Smooth muscle cell of the brain vasculature (primary cell): ENCODE measurements at places on chromosomes 7 and 10.
A peak's percentile ranks its signal among the peaks of the same experiment; 100 is the strongest.

DNA sequence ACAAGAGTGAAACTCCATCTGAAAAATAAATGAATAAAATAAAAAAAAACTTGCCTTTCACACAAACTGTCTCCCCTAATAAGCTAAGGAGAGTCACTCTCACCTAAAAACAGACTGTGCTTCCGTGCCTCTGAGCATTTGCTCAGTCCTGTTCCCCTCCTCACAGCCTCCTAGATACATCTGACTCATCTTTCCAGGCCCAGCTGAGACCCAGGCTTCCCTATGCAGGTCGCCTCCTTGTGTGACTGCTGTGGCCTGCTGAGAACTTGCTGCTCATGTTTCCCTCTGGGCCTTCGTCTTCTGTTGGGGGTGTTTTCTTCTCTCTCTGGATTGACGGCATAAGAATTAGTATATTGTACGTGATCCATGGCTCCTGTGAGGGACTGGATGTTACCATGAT is 777.7 kb downstream of the LRMDA start:
- DNase-seq = peak; percentile 20

- DNase-seq = no peak
These were observed 133.7 kb upstream of the CTBP2 start for GRCh38 chr10:125294109-125294508.

DNA sequence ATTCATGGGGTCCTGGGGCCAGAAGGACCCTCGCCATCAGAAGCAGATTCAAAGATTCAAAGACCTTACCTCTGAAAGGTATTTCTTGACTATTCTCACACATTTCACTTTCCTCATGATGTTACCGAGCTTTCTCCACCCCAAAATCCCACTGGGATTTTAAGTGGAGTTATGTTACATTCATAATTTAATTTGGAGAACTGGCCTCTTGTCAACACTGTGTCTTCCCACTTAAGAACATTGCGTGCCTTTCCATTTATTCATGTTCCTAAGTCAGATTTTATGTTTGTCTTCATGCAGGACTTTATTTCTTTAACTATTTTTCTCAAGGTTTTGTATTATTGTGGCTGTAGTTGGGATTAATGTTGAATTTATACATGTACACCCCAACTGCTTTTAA is 123.5 kb upstream of the BMPER start:
- no peak for DNase-seq

- no peak for DNase-seq
These were observed 974.5 kb downstream of the LRMDA start for GRCh38 chr10:76405922-76406321.

DNA sequence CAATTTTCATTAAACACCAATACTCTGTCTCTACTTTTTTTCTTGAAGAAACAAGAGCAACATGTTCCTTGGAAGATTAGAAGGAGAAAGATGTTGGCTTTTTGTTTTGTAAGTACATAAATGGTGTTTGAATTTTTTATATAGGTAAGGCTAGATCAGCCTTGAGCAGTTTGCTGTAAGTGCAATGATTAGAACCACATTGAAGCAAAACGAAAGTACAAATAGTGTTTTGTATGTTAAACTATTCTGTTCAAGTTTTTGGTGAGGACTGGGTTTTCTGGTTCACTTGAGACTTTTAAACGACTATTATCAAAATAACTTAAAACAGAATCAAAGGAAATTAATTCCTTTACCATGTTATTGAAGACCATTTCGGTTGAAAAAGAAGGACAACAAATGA is 162.9 kb upstream of the NRP1 start:
- no peak for DNase-seq

DNA sequence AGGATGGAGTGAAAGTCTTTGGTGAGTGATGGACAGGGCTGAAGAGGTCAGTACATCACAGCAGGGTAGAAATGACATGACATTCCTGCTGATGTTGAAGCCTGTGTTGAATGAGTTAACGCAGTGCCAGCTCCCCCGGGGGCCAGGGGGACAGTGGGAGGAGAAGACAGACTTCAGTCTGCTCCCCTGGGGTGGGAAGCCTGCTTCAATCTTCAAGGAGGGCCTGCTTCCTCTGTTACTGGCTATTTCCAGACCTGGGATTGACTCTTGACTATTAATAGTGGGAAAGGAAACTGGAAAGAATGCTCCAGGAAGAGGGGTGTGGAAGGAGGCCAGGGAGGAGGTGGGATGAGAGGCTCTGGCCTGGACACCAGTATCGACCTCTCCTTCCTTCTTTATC is 27.2 kb downstream of the PODXL start:
- no peak for DNase-seq

DNA sequence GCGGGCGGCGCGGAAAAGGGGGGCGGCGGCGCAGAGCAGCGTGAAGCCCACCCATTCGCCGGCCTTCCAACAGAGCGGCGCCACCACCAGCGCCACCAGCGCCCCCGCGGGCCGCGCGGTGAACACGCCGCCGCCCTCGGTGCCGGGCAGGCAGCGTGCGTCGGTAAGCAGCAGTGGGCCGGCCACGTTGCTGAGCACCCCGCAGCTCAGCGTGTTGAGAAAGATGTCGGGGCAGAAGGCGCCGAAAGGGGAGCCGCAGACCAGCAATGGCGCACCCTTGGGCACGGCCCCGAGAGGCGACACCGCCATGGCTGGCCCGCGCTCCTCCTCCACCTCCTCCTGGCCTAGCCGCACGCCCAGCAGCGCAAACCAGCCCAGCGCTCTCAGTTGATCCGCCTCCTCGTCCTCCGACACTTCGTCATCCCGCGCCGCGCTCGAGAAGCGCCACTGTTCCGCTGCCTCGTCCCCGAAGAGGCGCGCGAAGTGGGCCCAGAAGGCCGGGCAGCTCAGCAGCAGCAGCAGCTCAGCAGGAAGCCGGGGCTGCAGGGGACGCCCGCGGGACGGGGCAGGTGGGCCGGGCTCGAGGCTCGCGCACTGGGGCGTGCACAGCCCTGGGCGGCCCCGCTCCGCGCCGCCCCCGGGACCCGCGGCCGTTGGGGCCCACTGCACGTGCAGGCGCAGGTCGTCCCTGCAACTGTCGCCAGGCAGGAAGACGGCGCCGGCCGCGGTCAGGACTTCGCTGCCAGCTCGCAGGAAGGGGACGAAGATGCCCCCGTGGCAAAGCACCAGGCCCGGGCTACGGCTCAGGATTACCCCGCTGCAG is 623 bp downstream of the TYSND1 start:
- no peak for DNase-seq

DNA sequence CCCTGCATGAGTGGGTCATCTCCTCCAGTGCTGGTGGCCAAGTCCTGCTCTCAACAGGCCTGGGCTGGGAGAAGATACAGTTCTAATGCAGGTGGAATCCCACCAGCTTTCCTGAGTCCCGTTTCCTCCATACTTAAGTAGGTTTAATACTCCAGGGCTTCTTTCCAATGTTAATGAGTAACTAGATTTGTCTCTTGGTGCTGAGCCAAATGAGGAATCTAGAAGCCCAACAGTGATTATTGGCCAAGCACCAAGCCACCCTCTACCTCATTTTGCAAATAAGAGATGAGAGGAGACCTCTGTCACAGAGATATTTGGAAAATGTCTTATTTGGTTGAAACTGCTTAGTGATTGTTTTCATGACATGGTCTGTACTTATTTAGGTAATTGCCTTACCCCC is 37.1 kb downstream of the STARD3NL start:
- DNase-seq = no peak

DNA sequence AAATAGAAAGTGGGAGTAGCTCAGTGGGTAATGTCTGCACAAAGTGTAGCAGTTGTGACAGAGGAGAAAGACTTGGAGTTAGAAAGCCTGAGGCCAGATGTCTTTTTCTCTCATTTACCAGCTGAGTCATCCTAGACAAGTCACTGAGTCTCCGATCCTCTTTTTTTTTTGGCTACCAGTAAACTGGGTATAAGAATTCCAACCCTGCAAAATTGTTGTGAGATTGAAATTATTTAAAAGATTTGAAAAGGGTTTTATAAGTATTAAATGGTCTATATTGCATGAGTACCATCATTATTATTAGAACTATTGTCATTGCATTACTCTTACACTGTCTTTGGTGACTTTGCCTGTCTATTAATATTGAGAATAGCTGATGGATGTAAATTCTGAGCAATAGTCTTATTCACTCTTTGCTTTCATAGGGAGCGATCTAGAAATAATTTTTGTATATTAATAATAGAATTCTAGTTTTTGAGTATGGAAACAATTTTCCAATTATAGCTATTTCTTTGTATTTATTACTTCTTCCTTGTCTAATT is 74.0 kb downstream of the ARID5B start:
- DNase-seq = no peak

DNA sequence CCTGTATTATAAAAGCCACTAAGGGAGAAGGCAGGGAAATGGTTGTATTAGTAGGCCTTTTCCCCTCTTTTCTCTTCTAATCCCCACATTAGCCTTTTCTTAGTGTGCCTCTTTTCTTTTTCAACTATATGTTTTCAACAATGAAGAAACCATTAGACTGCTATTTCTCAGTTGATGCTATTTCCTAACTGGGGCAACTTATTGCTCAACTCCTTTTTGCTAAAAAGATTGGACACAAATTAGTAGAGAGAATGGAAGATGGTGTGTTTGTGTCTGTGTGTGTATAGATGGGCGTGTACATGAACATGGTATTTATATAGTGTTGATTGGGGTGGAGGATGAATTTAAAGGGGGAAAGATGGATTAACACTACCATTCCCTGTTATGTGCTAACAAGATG is 28.4 kb downstream of the TBC1D12 start:
- no peak for DNase-seq

- DNase-seq = no peak
These were observed 260.5 kb upstream of the KLF14 start for GRCh38 chr7:130994378-130995115.

DNA sequence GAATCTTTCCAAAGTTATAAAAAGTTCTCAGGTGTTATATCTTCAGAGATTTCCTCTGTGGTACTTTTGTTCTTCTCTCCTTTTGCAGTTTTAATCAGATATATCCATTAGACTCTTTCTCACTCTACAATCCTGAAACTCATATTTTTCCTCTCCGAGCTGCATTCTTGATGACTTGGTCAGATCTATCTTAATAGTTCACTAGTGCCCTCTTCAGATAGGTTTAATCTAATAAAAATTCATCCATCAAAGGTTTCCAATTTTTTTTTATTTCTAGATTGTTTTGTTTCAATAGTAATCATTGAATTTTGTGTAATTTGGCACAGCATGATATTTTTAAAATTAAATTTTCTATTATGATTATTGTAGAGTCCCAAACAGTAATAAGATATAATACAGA is 21.8 kb upstream of the DGKB start:
- DNase-seq = peak; percentile 4

- DNase-seq = no peak
These were observed 27.4 kb downstream of the FAM241B start for GRCh38 chr10:69657430-69657829.

DNA sequence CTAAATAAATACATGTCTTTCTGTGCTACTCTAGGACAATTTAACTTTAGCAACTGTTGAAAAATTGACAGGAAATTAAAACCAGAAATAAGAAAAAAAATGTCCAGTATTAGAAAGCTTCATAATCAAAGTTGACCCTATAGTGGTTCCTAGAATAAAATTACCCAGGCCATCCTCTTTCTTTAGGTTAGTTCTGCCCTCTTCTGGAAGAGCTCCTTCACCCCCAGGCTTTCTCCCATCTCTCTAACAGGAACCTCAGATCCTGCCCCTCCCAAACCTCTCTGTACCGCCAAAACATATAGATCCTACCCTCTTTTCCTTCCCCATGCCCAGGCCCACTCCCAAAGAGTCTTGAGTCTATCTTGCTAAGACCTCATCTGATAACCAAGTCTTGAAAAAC is 159.4 kb upstream of the CDK1 start:
- no peak for DNase-seq

DNA sequence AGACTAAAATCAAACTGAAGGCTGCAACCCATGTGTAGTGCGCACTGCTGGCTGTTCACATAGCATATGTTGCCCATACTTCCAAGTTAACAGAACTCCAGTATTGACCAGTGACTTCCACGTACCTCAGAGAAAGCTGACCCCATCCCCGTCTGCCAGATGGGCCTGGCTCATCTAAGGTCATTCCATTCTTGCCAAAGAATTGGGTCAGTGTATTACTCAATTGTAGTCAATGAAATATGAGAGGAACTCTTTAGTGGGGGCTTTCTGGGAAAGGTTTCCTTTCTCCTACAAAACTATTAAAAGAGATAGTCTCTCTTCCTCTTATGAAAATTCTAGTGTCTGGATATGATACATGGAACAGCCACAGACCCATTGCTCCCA is 238.6 kb downstream of the COBL start:
- DNase-seq = no peak

DNA sequence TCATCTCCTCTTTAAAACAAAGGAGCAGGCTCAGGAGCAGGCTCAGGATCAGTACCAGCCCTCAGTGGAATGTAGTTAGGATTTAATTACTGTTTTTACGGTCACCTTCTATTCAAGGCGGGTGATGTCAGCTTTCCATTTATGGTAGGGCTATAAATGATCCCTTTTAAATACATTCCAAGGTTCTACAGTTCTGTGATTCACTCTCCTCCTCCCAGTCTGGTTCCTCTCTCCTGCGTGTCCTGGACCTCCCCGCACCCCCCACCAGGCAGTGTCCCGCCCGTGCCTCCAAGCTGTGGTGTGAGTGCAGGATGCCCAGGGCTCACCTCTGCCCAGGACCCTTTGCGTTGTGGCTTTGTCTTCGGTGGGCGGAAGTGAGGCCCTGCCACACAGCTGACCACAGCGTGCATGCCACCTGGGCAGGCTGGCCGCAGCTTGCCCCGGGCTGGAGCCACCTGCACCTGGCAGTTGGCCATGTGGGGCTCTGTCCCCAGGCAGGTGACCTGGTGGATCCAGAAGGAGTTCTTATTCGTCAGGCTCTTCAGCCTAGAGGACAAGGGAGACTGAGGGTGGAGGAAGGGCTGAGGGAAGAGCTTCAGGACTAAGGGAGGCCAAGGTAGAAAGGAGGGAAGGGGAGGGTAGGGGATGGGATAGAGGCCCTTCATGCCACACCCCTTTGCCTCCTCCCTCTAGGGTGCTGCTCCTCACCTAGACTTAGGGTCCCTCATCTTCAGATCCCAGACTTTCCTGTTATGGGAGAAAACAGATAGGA is 9.1 kb downstream of the LOXL4 start:
- DNase-seq = no peak

GRCh38 chr7:147423875-147424274 is 1166.7 kb upstream of the C7orf33 start:
- DNase-seq = no peak

DNA sequence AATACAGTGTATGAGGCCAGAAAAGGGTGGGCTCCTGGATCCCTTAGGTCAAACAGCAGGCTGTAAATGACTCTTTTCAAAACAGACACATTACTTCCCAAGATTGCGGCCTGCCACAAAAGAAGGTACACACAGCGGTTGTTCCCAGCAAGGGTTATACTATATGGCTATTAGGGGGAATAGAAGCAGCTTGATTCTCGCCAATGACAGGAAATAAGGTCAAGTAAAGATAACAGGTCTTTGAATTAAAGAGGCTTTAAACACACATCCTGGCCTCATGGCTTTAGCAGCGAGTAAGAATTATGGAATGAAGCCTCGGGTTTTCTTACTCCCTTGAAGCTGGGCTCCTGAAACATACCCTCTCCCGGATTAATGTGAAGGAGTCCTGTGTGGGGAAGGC is 58.3 kb downstream of the CYP26A1 start:
- no peak for DNase-seq

GRCh38 chr7:126723966-126724544 is 528.7 kb downstream of the GRM8 start:
- DNase-seq = no peak
